ENCODE measurements at places on chromosomes 12 and 14.

DNA sequence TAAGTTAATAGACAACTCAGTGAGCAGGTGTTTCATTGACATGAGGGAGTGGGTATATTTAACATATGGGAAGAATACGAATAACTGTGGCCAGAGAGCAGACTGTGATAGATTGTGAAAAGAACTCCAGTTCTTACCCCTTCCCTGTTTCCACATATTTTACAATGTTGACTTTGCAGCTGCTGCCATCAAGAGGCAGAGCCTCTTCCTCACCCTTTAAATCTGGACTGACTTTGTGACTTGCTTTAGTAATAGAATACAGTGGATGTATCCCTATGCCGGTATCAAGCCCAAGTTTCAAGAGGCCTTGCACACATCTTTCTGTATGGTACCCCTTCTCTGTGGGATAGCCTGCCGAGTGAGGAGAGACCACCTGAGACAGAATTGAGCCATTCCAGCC is 356.7 kb downstream of the ETNK1 start:
- no peak for DNase-seq

GRCh38 chr12:82415402-82415801 is 57.1 kb downstream of the METTL25 start:
- no peak for DNase-seq

DNA sequence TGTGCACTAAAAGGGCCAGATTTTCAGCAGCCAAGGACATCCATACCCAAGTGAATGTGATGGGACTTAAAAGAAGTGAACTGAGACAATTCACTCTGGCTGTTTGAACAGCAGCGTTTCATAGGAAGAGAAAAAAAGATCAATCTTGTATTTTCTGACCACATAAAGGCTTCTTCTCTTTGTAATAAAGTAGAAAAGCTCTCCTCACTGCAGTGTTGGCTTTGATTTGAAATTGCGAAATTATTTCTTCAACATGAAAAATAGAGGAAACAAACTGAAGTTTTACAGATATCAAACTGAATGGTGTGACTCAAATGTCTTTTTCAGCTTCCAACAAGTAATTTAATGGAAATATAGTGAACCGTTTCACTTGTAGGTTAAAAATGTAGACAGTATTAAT is 11.3 kb upstream of the KCNMB4 start:
- no peak for DNase-seq

- DNase-seq = no peak
Observed at GRCh38 chr12:93000026-93000425, 70.9 kb upstream of the EEA1 start.

DNA sequence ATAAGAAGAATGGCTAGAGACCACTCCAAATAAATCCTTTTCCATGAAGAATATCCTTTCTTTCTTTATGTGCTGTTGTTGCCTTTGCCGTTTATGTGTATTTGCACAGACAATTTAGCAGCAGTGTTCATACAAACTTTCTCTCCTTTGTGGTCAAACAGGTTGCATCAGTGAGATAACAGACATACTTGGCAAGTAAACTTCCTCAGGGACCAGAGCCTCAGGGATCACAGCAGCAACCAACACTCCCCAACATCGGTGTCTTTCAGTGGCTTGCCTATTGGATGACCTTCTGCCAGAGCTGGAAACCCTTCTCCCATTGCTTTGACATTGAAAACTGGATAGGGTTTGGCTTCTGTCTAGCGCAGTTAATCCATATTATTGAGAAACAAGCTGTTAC is 252.2 kb downstream of the BTG1 start:
- DNase-seq = no peak

- no peak for DNase-seq
Observed at GRCh38 chr12:1579651-1580435, 14.5 kb downstream of the FBXL14 start.

DNA sequence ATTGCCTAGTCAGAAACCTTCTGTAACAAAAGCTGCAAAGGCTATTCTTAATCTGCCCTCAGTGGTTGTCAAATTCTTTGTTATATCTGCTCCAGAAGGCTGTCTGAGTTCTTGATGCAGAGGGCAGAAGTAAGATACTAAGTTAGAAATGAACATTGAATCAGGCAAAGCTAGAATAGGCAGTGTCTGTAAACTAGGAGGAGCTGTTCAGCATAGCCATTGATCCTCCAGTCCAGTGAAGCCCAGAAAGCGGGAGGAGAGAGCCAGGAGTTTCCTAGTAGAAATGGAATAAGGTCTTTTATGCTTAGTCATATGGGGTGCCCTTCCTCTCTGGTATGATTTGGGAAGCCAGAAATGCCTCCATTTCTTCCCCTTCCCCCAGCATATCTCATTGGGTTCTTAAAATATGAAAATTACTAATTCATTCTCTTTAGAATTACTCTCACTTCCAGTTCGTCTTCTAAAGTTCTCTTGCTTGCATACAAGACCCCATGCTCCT is 76.2 kb downstream of the APAF1 start:
- DNase-seq = no peak

DNA sequence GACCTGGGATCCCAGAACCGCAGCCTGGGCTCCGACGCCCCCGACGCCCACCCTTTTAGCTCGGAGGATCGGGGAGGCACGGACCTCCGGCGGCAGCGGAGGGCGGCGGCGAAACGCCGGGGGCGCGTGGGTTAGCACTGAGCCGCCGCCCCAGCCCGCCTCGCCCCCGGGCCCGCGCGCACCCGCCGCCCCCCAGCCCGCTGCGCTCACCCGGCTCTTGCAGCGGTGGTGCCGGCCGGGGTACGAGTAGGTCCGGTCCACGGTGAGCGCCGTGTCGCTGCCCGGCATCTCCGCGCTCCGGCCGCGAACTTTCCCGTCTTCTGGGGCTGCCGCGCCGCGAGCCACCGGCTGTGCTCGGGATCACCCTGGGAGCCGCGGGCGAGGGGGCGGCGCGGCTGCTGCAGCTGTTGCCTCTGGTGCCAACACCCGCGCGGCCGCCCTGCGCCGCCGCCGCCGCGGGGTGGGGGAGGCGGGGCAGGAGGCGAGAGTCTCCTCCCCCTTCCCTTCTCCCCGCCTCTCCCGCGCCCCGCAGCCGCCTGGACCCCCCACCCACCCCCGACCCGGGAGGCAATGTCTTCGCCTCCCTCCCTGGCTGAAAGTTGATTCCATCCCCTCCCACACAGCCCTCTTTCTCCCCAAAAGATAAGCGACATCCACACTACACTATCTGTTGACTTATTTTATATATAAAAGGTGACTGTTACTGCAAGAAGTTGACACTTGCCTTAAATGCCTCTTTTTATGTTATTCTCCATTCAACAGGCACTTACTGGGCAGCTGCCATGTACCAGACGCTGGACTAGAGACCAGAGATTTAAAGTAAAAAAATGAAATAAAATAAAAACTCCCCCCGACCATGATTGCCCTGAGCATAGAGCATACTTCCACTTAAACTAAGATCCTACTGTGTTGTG is at the start of gene TMCC3:
Gene TMCC3 (minus strand): TSS at position 415 of the 914 bp plus-strand sequence. CDS start 127 bp downstream, at position 288.
- DNase-seq = no peak

- DNase-seq = no peak
Observed at GRCh38 chr14:39841088-39841487, 408.9 kb upstream of the FBXO33 start.

DNA sequence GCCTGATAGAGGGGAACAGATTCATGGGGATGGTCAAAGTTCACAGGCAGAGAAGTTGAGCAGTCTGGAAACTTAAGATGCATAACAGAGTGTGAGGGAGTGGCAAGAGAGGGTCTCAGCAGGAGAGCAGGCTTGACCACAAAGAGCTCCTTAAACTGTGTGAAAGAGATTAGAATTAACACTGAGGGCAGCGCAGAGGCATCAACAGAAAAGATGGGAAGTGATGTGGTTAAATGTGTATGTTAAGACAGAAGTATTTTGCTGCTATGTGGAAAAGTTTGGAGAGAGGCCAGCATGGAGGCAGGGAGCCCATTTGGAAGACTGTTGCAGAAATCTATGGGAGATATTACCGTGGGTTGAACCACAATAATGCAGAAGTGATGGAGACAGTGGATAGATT is 122.7 kb upstream of the LMNTD1 start:
- no peak for DNase-seq

GRCh38 chr14:41605550-41606281 is 960 bp upstream of the LRFN5 start:
- no peak for DNase-seq

DNA sequence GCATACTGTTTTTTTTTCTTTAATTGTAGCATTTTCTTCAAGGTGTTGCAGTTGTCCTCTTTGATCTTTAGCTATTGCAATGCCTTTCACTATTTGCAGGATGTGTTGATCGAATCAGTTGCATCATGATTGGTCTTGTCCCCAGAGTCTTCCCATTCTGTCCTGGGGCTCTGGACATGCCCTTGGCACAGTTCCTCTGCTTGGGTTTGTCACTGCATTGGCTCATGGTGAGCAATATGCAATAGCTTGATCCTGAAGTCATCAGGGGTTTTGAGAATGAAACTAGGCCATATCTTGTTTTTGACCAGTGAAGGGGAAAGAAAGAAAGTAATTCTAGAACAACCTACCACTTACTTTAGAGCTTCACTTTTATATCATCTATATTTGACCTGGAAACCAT is 281.5 kb downstream of the TMEM117 start:
- DNase-seq = no peak

DNA sequence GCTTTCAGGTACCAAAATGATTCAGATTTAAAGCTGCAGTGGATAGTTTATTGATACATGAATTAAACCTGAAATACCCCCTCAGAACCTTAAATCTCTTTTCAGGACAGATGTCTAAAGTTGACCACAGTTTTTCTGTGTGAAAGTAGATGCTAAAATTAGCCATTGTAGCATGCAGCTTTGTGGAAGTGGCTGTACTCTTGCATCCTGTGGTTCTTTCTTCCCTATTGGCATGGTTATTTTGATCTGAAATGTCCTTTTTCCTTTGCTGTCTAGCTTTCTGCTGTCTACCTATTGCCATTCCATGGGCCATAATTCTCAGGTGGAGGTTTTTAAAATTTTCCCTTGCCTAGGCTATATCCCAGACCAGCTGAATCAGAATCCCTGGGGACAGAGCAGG is 455.6 kb downstream of the ZFP36L1 start:
- DNase-seq = no peak

DNA sequence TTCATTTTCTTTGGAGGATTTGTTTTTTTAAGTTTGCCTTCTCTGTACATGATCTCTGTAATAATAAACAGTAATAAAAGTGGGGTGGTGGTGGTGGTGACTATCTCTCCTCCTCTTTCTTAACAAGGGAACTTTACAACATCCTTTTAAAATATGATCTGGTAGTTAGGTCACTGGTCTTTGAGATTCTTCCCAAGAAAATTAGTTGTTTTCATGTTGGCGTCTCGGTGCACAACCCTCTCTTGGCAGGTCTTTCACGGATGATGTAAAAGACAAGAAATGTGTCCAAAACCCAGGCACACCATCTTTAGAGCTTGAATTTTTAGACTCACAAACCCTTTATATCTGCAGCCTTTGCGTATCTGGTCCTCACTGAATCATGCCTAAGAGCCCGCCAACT is 488.5 kb upstream of the TBX3 start:
- no peak for DNase-seq
